Glomerular endothelial cell (primary cell): ENCODE measurements at places on chromosomes 7 and 10.

DNA sequence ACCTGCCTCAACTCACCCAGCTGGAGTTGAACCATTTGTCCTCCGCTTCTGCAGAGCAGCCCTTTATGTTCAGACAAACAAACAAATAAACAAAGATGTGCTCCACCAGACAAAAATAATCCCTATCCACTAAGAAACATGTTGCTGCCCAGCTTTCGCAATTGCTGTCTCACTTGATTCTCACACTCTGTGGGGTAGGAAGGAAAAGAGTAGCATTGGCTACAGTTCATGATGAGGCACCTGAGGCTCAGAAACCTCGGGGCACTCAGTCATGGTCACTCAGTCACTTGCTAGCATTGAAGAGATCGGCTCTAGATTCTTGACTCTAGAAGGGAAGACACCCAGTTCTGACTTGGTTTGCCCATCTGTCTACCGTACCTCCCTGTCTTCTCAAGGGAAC is 88.0 kb upstream of the ZMIZ1 start:
- DNase-seq, result no peak

- DNase-seq, result no peak
These were observed 12.6 kb downstream of the VIM start for GRCh38 chr10:17240616-17241015.

GRCh38 chr10:71836596-71836974 is 14.5 kb downstream of the PSAP start:
- DNase-seq, result no peak

- DNase-seq, result no peak
These were observed 722.2 kb downstream of the PARD3 start for GRCh38 chr10:34092891-34093290.

DNA sequence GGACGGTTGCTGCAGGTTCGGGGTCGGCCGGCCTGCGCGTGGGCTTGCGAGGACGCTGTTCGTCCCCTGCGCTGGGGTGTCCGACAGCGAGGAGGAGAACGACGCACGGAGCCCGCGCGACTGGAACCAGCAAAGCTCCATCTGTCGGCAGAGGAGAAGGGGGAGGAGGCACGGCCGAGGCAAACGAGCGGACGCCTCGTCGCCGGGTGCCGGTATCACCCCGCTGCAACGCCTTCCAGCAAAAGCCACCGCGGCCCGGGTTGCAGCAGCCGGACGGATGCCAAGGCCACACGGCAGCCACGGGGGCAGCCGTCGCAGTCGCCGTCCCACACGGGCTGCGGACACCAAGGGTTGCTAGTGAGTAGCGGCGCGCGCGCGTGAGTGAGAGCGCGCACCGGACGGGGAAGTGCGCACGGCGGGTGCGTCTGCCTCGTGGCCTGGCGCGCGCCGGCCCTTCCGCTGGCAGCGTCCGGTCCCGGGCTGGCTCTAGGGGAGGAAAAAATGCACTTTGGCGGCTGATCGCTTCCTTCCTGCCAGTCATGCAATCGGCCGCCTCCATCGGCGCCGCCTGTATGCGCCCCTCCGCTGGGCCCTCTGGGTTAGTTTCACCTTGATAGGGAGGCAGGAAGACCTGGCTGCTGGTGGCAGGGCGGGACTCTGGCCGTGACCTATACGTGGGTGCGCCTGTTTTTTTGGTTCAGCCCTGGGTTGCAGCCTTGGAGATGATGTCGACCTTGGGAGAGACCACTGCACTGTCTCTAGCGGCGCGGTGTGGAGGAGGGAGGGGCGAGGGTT is 434 bp downstream of the STAMBPL1 start:
- DNase-seq, result no peak

DNA sequence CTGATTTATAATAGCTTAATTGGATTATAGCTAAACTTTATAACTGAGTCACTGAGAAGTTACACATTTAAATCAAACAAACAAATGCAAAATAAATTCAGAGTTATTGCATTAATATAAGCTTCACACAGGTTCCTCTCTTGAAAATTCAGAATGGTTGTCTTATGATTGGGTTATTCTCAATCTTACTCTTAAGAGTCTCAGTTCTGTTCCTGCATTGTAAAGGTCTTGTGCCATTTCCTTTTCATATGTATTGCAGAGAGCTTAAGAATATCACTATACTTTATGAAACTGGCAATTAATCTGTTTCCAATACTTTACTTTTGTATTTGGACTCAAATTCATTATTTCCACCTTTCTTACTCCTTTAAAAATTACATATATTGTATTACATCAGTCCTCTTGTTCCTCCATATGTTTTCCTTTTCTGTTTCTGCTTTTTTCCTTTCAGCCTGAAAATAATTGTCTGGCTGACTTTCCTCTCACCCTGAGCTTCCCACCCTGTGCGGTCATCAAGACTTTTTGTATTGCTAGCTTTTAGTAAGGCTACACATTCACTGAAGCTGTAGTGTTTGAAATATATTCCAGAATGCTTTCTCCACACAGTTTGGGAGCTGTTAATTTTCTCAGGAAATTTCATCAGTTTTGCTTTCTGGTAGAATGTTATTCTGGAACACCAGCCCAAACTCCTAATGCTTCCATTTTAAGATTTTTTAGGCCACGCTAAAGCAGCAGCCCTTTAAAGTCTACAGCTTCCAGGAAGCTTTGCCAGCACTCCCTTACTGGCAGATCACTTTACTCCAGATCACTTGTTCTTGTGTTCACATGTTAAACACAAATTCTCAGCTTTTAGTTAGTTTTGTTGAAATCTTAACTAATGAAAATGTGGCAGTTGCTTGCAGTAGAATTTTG is 139.4 kb downstream of the KCND2 start:
- no peak for DNase-seq

DNA sequence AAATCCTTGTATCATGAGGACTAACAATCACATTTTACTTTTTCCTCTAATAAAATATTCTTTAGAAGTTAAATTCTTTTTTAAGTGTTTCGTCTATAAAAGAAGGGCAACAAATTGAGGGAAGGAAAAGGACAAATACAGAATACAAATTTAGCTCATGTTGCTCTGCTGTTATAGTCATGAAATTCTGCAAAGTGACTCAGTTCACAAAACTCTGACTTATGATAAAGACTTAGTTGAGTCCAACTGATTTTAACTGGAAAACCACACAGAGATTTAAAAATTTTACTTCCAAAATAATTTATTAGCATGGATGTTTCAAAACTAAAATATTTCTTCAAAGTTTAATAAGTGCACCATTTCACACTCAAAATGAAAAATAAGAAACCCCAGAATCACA is 75.0 kb upstream of the GPR22 start:
- no peak for DNase-seq

- no peak for DNase-seq
These were observed 126.7 kb downstream of the TSPAN12 start for GRCh38 chr7:120731271-120731670.

GRCh38 chr10:81996927-81997326 is 121.9 kb downstream of the NRG3 start:
- no peak for DNase-seq

DNA sequence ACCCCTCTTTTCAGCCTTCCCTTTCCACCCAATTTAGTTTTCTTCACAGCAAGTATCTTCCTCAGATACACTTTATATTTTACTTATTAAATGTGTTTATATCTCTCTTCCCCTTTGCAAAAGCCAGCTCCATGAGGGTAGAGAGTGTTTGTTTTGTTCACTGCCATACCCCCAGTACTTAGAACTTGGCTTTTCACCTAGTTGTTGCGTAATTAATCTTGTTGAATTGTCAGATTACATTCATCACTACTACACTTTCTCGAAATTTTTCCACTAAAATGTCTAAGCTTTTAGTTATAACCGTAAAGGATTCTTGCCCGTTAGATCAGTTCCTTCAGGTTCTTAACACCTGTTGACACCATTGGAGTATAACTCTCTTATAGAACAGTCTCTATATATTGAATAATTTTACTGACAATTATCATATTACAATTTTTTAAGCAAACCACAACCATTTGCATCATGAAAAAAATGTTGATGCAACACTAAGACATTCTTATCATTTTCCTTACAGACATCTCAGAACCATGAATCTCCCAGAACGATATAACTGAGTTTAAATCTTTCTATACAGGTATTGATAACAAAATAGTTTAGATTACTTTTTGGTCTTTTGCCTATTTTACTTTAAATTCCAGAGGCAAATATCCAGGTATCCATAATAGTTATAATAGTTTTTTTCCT is 29.9 kb downstream of the VWDE start:
- no peak for DNase-seq

GRCh38 chr7:45573661-45574415 is at the start of gene ADCY1:
ADCY1 (plus strand) TSS chr7:45574368; CDS start chr7:45574544, 176 bp downstream.
- DNase-seq, result no peak

DNA sequence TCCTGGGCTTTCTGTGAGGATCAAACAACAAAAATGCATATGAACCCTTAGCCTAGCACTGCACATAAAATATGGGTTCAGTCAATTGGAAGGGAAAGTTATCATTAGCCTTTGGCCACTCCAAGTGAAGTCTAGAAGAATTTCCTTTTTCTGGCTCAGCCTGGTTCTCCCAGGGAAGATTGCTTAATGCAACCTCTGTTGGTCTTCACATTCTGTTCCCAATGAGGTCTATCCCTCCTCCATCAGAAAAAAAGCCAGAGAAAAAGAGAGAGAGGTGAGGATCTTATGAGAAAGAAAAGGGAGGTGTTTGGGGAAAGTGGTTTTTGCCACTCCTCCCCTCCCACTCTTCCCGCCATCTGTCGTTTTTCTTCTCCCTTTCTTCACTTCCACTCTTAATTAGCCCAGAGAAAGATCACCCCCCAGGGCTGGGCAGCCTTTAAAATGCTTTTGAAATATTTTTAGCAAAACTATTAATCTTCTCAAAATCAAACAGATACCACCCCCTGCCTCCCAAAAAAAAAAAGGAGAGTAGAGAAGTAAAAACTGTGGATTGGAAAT is 31.1 kb downstream of the CPVL start:
- DNase-seq, result no peak

DNA sequence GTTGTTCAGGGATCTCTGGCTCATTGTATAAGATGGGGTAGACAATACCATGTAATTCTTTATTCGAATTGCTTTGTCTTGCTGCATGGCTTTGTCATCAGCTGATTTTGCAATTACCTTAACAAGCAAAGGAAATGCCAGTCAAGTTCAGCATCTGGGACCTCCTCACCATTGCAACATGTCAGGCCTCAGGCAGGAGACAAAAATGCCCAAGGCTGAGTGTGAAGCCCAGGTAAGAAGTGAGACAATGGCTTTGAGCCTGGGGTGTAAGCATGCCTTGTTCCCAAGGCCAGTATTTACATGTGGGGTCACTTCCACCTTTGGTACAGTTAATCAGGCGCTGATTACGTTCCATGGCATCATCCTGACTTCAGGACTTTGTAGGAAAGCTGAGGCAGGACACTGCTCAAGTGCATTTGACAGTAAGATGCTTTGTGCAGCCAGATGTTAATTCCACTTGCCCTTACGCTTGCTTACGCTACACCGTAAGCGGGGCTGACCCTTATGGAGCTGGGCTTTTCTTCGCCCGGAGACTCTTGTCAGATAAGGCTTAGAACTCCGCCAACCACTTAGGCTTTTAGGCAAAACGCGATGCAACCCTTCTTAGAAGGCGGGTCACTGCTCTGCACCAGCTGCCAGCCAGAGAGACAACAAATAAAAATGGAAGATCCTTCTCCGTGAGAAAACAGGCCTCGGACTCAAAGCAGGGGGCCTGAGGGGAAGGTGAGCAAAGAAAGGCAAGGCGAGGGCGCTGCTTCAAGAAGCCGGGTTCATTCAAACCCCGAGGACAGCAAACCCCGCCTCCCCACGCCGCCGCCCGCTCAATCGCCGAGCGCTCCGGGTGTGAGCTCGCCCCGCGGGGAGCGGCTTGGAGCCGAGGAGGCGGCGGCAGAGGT is 1.3 kb upstream of the SP4 start:
- no peak for DNase-seq

DNA sequence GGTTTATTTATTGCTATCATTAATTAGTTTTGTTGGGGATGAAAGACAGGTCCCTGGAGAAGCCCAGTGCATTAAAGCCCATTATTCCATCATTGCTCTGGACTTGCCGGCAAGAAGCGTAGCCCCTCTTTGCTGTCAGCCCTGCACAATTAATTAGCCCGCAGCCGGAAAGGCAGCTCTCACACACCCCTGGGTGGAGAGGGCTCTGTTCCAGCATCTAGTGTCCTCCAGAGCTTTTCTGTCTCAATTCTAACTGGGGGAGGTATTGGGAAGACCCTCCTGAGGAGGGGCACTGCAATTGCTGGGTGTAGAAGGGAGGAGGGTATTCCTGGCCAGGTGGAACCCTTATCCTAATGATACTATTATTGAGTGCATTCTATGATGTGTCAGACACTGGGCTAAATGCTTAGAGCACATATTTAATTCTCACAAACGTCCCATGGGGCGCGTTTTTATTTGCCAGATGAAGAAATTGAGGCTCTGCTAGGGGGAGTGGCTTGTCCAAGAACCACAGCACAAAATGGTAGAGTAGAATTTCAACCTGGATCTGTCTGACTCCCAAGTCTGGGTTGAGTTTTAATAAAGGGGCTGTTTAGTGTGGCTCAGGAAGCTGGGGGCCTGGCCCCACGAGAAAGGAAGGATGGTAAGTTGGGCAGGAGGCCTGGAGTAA is 148.1 kb upstream of the PCBD1 start:
- DNase-seq, result no peak

DNA sequence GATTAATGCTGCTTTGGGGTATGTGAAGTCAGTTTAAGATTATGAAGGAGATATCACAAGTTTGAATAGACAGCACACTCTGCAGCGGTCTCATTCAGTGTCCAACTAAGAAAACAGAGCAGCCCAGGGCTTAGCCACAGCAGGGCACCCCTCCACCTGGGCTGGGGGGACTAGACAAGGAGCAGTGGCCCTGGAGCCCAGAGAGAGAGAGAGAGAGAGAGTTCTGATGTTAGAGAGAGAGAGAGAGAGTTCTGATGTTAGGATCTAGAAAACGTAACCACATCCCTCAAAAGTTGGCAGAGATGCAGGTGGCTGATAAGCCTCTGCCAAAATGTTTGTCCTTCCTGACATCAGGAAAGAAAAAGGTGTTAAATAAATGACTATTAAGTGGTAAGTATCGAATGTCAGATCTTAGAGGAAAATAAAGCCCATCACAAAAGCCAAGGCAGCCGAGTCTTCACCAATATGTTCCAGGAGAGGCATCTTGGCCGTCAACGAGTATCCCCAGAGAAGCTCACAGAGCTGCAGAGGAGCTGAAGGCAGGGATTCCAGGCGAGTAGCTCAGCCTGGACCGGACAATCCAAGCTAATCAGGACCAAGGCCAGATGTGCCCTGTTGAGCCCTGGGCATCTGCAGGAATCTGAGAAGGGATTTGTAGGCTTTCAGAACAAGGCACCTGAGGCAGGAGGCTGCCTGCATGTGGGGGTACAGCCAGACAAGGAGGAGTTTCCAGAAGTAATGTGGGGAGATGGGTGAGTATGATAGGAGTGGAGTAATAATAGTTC is 150.1 kb upstream of the TCF7L2 start:
- no peak for DNase-seq

DNA sequence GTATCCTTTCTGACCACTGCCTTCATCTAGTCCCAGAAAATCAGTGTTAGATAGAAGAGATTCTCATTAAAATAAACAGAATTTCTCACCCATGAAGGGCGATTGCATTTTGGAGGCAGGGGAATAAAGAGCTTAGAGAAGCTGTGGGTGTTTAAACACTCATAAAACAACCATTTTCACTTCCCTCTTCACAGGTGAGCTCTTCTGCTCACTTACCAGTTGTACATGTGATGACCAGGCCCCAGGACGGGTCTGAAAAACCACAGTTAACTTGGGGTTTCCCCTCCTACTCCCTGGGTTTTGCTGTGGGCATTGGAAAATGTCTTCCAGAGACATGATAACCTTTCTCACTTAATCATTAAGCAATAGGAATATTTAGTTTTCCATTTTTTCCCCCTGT is 411.6 kb upstream of the DPP6 start:
- no peak for DNase-seq
